ENCODE measurements at places on chromosomes 6 and 20.
A peak's percentile ranks its signal among the peaks of the same experiment; 100 is the strongest.

- no peak for DNase-seq
Measured at GRCh38 chr20:63567386-63568169, 6.5 kb downstream of the HELZ2 start.

DNA sequence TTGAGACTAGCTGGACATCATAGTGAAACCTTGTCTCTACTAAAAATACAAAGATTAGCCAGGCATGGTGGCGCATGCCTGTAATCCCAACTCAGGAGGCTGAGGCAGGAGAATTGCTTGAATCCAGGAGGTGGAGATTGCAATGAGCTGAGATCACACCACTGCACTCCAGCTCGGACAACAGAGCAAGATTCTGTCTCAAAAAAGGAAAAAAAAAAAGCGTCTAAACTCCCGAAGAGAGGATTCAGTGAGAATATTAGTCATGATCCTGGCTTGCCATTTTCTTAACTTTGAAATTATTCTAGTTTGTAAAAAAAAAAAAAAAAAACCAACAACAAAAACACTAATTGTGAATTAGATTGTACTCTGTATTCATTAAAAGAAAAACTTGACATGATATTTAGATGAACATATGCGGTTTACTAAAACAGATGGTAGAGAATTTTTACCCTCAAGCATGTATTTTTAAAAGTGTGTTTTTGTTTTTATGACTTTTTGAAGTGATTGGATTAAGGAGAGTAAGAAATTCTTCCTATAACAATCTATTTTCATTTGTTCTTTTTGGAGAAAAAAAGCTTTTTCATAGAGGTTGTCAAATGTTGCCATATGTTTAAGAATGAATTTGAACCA is 80.7 kb downstream of the UST start:
- no peak for DNase-seq

GRCh38 chr6:152301765-152302568 is 335.2 kb downstream of the SYNE1 start:
- peak; percentile 15 for DNase-seq

- DNase-seq, result no peak
Measured at GRCh38 chr6:78850621-78851020, 16.7 kb upstream of the IRAK1BP1 start.

DNA sequence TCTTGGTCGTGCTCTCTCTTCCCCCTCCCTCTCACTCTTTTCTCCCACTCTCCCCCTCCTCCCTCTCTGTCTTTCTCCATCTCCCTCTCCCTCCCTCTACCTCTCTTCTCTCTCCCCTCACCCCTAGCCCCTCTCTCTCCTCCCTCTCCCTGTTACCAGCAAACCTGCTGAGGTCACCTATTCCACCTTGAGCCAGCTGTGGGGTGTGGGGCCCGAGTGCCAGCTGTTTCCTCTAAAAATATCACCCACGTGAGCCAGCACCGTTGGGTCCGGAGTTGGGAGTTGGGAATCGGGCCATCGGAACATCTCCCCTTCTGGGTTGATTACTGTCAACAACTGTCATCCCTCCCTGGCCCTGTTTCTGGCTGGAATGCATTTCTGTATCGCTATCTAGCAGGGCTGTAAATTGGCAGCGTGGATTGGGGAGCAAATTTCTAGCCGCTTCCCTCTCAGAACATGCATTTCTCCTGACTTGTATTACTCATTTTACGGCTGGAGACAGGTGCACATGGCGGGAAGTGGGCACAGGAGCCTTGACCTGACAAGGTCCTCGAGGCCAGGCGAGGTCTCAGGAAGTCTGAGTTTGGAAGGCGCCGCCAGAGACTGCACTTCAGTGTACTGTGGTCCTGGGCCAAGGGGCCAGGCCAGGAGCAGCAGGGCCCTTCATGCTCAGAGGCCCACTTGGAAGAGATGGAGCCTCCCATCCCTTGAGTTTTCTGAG is 165.3 kb downstream of the CDH4 start:
- no peak for DNase-seq

DNA sequence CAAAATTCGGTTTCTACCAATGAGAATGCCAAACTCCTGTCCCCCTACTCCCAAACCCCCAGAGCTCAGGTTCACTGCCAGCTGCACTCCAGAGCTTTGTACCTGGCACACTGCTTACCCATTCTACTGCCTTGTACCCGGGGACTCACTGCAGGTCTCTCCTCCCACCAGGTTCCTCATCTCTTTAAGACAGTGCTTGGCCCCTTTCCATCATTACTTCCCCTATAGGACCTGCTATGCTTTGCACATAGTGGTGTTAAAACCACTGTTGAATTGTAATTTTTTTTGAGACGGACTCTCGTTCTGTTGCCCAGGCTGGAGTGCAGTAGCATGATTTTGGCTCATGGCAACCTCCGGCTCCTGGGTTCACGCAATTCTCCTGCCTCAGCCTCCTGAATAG is 25.9 kb downstream of the LYRM4 start:
- DNase-seq, result no peak

DNA sequence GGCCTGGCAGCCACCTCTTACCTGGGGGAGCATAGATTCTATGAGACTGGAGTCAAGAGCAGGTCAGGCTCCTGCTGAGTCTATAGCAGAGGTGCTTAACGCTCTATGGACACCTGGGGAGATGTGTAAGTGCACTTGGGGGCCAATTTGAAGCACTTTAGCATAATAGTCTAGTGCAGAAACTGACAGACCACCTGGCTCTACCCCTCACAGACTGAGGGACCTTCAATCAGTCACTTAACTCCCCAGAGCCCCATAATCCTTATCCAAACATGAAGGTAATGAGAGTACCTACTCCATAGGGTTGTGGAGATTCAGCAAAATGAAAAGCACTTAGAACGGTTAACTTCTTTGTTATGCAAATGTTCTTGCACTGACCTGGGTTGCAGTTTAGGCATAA is 87.3 kb upstream of the SLC22A16 start:
- no peak for DNase-seq

- no peak for DNase-seq
Measured at GRCh38 chr20:37219751-37220668, 40.7 kb upstream of the MROH8 start.

- no peak for DNase-seq
Measured at GRCh38 chr6:4905826-4906225, 98.0 kb downstream of the RPP40 start.

DNA sequence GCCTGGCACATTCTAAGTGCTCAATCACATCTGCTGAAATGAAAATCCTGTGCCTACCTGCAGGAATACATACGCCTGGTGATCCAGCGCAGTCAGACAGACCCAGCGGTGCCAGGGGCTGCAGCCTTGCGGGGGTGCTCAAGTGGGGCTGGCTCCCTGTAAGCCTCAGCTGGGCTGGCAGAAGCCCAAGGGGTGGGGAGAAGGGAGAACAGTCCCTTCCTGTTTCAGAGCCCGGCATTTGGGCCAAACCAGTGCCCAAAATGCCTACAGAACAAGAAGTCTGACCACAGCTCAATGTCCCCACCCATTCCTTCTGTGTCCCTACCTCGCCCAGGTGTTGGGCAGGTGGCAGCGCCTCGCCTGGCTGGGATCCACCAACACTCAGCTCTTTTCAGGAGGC is 22.6 kb downstream of the KCNK15 start:
- DNase-seq, result no peak

DNA sequence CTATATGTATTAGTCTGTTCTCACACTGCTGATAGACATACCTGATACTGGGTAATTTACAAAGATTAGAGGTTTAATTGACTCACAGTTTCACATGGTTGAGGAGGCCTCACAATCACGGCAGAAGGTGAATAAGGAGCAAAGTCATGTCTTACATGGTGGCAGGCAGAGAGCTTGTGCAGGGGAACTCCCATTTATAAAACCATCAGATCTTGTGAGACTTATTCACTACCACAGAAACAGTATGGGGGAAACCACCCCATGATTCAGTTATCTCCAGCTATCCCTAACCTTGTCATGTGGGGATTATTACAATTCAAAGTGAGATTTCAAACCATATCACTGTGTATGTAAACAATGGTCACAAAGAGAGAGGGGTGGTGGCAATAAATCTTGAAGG is 6.6 kb downstream of the CST8 start:
- no peak for DNase-seq

DNA sequence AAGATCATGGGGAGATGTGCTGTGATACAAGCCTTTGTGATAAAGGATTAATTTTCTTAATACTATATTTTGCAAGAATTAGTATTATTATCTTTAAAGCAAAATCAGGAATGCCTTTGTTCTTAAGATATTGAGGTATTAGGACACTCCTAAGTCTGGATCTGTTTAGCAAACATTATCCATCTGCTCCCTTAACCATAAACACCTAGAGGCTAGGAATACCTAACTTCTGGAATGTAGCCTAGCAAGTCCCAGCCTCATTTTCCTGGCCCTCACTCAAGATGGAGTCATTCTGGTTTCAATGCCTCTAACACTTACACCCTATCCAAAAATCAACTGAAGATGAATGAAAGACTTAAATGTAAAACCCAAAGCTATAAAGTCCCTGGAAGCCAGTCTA is 106.3 kb upstream of the GJE1 start:
- no peak for DNase-seq

DNA sequence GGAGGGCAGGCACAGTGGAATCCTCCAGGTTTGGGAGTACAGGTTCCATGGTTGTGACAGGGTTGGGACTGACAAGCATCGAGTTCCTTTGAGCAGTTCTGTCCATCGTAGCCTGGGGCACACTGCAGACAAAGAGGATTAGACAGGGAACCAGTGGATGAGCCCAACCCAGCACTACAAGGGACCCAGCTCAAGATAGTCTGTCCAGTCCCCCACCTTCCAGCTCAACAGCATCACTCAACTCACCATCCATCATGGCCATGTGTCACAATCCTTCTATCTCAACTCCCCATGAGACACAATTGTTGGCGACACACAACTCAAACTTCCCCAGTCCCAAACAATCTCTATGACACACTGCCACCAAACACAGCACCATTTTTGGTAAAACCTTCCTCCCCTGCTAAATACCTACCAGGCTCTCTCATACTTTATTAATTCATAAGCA is 11.8 kb upstream of the GPSM3 start:
- no peak for DNase-seq

- DNase-seq, result peak; percentile 91
Measured at GRCh38 chr20:4512891-4513550, 208.7 kb upstream of the PRND start.

GRCh38 chr20:54207053-54207742 is 689 bp upstream of the PFDN4 start:
- no peak for DNase-seq

- no peak for DNase-seq
Measured at GRCh38 chr6:125310994-125311649, 9.4 kb upstream of the HDDC2 start.

- DNase-seq, result peak; percentile 98
Measured at GRCh38 chr20:35318502-35319157, 26.4 kb upstream of the FAM83C start.

- DNase-seq, result no peak
Measured at GRCh38 chr6:41655646-41656001, 17.4 kb downstream of the MDFI start.

GRCh38 chr6:90151576-90152422 is 144.8 kb downstream of the BACH2 start:
- DNase-seq, result no peak

DNA sequence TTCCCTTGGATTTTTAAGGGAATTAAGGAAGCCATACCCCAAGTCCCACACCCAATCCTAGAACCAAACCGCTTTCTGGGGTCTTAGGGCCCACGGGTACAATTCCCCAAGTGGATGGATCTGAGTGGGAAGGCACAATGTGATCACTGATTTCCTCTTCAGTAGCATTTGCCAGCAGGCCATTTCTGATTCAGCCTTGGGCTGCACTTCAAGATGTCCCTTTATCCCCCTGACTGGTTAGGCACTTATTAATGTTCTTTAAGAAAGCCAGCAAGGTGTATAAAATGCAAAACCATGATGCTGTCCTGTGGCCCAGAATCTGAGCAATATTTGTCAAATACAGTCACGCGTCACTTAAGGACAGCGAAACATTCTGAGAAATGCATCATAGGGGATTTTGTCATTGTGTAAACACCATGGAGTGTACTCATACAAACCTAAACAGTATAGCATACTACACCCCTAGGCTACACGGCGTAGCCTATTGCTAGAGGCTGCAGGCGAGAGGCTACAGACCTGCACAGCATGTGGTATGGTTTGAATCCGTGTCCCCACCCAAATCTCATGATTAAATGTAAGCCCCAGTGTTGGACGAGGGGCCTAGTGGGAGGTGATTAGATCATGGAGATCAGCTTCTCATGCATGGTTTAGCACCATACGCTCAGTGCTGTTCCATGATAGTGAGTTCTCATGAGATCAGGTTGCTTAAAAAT is 234.2 kb downstream of the NRN1 start:
- DNase-seq, result no peak

GRCh38 chr6:35302604-35303241 is 5.1 kb downstream of the DEF6 start:
- DNase-seq, result no peak

- DNase-seq, result no peak
Measured at GRCh38 chr6:43645613-43645964, 753 bp downstream of the RSPH9 start.

DNA sequence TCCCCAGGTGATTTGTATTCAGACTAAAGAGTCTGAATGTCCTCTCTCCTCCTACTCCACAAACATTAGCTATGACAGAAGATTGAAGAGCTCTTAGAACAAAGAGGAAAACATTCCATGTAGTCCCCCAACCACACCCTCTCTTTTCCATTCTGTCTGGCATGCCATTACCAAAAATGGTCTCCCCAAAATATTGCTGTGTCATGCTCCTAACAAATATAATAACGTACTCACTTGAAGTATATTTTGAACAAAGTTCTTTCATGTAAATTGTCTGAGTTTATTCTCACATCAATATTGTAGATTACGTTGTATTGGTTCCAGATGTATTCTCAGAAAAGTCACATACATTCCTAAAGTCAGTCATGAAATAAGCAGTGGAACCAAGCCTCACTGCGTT is 467.3 kb upstream of the IRAK1BP1 start:
- DNase-seq, result no peak

DNA sequence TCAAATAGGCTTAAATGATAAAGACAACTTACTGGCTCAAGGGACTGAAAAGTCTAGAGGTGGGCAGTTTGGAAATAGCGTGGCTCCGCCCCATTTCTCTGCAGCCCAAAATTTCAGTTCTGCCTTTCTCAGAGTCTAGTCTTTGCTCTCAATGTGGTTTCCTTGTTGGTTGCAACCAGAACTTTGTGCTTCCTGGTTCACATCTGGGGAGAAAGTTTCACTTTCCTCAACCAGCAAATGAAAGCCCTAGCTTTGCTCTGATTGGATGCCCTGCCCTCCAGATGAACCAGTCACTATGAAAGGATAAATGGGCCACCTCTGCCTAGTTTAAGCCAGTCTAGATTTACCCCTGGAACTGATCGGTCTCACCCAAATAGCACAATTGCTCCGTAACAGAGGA is 14.9 kb downstream of the SYCP2L start:
- DNase-seq, result no peak

- DNase-seq, result peak; percentile 64
Measured at GRCh38 chr20:4973330-4974097, 27.8 kb downstream of the SLC23A2 start.

- DNase-seq, result no peak
Measured at GRCh38 chr20:25489221-25489871, 81.9 kb downstream of the GINS1 start.

- DNase-seq, result no peak
Measured at GRCh38 chr6:131568726-131569125, 4.3 kb upstream of the ARG1 start.
